ENCODE measurements at places on chromosomes 2 and 18.

GRCh38 chr2:105052773-105053172, 14.9 kb downstream of the MRPS9 start:
- no peak for DNase-seq

DNA sequence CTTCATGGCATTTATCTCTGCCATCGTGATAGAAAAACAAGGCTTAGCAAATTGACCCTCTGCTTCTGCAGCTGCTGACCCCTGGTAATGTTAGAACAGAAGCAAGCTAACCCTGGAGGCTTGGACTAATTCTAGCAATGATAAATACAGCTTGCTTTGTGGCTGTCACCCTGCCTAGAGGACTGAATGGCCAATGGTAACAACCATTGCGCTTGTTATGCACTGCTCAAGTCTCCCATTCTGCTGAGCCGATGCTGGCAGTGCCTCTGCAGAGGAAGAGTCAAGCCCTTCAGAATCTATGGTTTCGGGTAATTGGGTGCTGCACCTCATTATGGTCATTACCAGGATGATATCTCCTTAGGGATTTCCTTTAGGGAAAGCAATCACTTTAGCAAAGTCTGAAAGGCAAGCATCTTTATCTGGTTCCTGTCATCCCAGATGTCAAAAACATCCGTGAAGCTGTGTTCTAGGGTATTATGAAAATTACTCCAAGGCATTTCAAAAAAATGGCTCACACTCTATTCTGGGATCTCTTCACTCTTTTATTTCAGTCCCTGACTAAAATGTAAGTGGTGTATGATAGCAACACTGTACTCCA, 186.8 kb upstream of the DLGAP1 start:
- DNase-seq: no peak

- no peak for DNase-seq
These were observed 119.7 kb upstream of the SMAD2 start for GRCh38 chr18:48050176-48050575.

- DNase-seq: no peak
These were observed 37.6 kb upstream of the FZD7 start for GRCh38 chr2:201996006-201996405.

- peak; percentile 20 for DNase-seq
These were observed at the start of gene SH3BP4 for GRCh38 chr2:234951664-234952269. SH3BP4 (plus strand) TSS chr2:234952017; CDS start chr2:235035003, 82,986 bp downstream.

DNA sequence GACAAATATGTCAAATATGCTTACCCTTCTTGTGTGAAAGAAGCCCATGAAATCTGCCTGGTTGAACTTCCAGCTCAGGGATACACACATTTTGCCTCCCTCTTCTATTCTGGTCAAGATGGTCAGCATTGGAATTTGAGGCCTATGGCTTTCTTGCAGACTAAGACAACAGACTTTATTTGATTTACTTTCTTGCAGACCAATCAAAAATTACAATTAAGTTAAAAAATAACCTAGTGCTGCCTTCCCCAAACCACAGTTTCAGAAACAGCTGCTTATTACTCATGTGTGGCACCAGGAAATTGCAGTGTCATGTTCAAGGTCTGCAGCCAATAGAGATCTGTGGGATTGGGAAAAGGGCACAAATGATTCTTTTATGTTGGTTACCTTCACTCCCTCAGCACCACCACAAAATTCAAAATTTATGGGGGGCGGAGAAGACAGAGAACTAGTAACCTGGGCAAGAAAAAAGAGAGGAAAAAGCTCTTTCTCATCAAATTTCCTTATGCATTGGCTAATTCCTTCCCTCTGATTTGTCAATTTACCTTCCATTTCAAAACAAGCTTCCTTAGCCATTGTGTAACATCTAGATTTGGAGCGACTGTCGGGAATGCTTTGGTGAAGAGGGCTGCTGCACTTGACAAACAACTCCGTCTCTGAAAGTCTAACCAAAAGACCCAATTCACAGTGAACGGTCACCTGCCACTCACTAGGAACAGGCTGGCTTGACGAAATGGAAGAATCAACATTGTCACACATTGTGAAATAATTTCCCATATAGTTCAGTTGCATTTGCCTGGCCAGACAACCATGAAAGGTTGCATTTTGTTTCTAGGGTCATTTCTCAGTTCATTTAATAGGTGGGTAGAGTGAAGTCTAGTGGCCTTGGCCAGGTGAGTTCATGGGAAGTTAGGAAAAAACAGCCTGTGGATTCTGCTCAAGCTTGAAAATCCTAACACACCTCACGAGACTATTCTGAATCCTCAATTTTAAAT, 100.4 kb upstream of the FZD5 start:
- DNase-seq: no peak

- no peak for DNase-seq
These were observed at the start of gene CYTIP for GRCh38 chr2:157443795-157444640. CYTIP (minus strand) TSS chr2:157444089; CDS start chr2:157444020, 69 bp downstream.

DNA sequence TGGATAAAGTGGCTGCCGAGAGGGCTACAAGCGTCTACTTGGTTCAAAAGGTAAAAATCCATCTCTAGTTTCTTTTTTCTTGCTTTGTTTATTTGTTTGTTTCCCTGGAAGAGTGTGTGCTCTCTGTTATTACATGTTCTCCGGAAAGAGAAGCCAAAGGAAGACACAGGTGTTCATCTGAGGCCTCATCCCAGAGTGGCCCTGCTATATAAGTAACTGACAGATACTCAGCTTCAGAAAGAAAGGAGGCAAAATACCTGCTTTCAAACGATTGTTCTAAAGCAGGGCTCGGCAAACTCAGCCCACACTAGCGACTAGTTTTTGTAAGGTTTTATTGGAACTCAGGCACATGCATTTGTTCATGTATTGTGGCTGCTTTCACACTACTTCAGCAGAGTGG, 140.0 kb upstream of the ALPP start:
- DNase-seq: no peak

GRCh38 chr2:62204998-62205496, 9.1 kb downstream of the B3GNT2 start:
- DNase-seq: no peak

DNA sequence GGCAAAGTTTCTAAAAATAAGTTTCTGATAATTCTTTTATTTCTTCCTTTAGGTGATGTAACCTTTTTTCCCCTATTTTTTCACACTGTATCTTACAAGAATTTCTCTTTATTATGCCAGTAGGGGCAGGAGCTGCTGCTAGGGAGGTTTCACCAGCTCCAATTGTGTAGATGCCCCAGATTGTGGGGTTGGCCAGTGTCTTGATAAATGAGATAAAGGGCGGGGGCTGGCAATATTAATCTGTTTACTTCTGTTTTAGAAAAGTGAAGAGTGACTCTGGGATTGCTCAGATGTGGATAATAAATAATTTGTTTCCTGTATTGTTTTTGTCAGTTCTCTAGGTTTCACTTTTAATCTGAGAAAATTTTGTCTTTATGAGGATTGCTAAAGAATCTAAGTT, 190.4 kb downstream of the MC4R start:
- DNase-seq: no peak

- DNase-seq: no peak
These were observed 5.6 kb upstream of the OTOF start for GRCh38 chr2:26483516-26483915.

- no peak for DNase-seq
These were observed 63.9 kb upstream of the SPATS2L start for GRCh38 chr2:200242570-200242969.

- peak; percentile 54 for DNase-seq
These were observed 63.3 kb upstream of the ALPP start for GRCh38 chr2:232315049-232315922.

GRCh38 chr2:174383796-174384195, 11.7 kb upstream of the SCRN3 start:
- no peak for DNase-seq

- DNase-seq: no peak
These were observed 23.3 kb downstream of the CLASP1 start for GRCh38 chr2:121625953-121626352.

DNA sequence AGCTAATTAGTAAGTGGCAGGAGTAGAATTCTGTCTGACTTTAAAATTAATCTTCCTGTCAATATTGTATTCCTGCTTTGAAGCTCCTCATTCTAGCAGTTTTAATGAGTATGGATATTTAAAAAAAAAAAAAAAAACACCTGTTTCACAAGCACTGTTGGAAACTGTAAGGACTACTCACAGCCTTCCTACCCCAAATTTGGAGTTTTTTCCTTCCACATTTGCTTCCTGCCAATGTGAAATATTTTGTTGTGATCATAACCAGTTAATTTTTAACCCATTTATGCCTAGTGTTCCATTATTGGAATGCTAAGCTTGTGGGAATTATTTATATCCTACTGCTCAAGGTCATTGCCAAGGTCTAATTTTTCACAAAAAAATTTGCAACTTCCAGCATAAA, 36.1 kb upstream of the SCYGR2 start:
- no peak for DNase-seq

DNA sequence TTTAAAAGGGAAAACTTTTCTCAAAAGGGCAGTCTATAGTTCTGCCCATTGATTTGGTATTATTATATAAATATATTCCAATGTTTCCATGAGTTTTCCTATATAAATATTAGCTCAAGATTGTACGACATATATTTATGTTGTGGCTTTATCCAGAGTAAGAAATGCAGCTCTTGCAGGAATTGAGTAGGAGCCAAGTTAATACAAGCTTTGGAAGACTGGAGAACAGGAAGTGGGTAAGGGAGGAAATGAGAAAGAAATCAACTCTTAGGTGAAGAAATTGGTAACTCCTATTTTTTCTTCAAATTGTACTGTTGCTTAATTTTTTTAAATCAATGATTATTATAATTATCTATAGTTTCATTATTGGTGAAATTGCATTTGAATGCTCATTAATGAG, 105.4 kb upstream of the FAM117B start:
- no peak for DNase-seq

- no peak for DNase-seq
These were observed 62.5 kb downstream of the REEP1 start for GRCh38 chr2:86274918-86275275.

DNA sequence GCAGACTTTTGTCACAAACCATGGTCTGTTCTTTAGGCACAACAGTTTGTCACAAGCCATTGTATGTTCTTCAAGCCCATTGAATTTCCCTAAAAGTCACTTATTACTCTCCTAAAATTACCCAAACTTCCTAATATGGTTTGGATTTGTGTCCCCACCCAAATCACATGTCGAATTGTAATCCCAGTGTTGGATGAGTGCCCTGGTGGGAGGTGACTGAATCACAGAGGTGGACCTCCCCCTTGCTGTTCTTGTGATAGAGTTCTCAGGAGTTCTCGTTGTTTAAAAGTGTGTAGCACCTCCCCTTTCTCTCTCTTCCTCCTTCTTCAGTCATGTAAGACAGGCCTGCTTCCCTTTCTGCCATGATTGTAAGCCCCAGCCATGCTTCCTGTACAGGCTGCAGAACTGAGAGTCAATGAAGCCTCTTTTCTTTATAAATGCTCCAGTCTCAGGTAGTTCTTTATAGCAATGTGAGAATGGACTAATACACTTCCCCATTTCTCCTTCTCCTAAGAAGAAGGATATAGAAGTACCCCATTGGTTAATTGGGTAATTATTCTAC, 11.2 kb upstream of the GYPC start:
- no peak for DNase-seq

- DNase-seq: no peak
These were observed 96.6 kb downstream of the FMNL2 start for GRCh38 chr2:152431370-152432098.

DNA sequence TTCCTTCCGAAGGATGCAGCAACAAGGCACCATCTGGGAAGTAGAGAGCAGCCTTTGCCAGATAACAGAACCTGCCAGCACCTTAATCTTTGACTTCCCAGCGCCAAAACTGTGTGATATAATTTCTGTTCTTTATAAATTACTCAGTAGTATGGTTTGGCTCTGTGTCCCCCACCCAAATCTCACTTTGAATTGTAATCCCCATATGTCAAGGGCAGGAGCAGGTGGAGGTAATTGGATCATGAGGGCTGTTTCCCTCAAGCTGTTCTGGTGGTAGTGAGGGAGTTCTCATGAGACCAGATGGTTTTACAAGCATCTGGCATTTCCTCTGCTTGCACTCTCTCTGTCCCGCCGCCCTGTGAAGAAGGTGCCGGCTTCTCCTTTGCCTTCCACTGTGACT, 899.9 kb downstream of the TRIB2 start:
- no peak for DNase-seq

GRCh38 chr2:176493226-176493825, 224.1 kb downstream of the MTX2 start:
- no peak for DNase-seq

GRCh38 chr2:143521396-143521795, 392.2 kb downstream of the ARHGAP15 start:
- no peak for DNase-seq

GRCh38 chr18:23872701-23873550, 141.6 kb upstream of the TTC39C start:
- no peak for DNase-seq

GRCh38 chr2:230343747-230344146, 16.8 kb downstream of the SP140L start:
- DNase-seq: no peak

DNA sequence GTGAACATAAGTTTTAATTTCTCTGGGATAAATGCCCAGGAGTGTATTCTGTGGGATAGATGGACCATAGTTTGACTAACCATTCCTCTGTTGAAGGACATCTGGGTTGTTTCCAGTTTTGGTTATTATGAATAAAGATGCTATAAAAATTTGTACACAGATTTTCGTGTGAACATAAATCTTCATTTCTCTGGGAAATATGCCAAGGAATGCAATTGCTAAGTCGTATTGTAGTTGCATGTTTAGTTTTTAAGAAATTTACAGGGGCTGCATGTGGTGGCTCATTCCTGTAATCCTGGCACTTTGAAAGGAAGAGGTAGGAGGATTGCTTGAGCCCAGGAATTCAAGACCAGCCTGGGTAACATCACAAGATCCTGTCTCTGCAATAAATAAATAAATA, 6.9 kb upstream of the SLC11A1 start:
- no peak for DNase-seq

DNA sequence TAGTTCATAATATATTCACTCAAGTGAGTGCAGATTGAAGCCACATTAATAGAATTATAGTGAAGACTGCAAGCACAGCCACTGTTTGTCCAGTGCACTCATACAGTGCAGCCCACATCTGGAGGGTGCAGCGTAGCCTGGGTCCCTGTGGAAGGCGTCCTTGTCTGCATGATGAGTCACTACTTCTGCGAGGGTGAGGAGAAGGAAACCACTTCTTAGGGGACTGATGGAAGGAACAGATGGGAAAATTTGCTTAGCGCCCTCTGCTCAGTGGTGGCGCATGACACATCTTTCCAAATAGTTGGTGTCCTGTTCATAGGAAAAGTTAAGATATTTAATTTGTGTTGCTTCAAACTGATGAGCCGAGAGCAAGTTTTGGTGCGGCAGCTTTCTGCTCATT, 330.4 kb upstream of the SMIM21 start:
- no peak for DNase-seq

- no peak for DNase-seq
These were observed 364.0 kb downstream of the LPIN1 start for GRCh38 chr2:12110481-12110880.

GRCh38 chr2:238271061-238271554, 17.3 kb downstream of the PER2 start:
- DNase-seq: no peak

- DNase-seq: no peak
These were observed 175.4 kb downstream of the LCLAT1 start for GRCh38 chr2:30622452-30622851.

DNA sequence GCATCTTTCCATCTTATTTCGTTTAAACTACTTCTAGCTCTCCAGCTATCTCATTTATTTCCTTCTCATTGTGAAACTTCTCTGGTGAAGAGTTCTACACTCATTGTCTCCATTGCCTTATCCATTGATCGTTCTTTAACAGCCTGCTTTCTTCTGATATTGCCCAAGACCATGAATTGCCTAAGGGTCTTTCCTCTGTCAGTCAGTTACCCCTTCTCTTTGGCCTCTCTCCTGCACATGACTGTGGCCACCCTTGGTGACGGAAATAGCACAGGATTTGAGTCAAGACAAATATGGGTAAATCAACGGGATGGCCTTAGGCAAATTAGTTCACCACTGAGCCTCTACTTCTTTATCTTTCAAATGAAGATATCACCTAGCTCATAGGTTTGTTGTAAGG, 26.6 kb downstream of the NHEJ1 start:
- DNase-seq: no peak
